ENCODE measurements at places on chromosomes 2 and 18. TPM values are rescaled to one million over a fixed set of nuclear protein-coding genes. Genes with fewer than 3 reads are reported as not detected.

GRCh38 chr2:217725409-217725808 lies 277.4 kb downstream of the TNS1 start:
- DNase-seq = no peak

DNA sequence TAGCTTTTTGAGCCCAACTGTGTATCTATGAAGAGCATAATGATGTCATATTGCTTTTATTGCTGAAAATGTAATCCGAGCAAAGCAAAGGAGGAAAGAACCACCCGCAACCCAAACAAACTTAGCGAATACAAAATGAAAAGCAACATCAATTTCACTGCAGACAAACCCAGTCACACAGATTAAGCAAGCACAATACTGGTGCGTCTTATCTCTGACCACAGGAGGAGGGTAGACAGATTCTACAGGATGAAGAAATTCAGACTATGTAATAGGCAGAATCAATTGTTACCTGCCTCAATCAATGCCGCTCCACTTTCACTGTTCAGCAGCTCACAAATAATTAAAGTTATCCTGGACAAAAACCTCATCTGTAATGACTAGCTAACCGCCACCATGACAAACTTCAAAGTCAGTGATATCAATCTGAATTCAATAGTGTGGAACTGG lies 115.5 kb upstream of the SP3 start:
- no peak for DNase-seq

DNA sequence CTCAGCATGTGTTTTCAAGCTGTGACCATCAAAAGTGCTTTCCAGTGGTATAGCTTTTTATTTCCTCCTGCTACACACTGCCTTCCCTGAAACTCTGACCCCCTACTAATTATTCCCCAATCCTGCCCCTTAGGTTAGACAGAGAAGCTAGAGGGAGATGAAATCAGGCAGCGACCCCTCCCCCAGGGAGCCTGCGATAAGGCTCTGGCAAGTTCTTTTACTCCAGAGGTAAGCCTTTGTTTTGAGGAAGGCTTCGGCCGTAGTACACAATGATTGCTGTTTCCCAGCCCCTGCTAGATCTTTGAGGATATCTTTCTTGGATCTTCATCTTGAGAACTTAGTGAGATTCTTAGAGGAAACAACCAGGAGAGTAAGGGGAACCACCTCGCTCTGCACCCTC lies 33.5 kb upstream of the NOL4 start:
- no peak for DNase-seq

DNA sequence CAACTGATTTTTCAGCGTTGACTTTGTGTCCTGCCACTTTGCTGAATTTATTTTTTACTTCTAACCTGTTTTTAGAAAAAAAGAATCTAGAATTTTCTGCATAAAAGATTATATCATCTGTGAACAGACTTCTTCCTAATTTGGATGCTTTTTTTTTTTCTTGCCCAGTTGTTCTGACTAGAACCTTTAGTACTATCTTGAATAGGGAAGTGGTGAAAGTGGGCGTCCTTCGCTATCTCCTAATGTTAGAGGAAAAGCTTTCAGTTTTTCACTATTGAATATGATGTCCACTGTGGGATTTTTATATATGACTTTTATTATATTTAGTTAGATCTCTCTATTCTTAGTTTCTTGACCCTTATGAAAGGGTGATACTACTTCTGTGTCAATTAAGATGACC lies 25.7 kb upstream of the KCNJ13 start:
- no peak for DNase-seq

Gene CNDP1
- total RNA-seq = not detected

DNA sequence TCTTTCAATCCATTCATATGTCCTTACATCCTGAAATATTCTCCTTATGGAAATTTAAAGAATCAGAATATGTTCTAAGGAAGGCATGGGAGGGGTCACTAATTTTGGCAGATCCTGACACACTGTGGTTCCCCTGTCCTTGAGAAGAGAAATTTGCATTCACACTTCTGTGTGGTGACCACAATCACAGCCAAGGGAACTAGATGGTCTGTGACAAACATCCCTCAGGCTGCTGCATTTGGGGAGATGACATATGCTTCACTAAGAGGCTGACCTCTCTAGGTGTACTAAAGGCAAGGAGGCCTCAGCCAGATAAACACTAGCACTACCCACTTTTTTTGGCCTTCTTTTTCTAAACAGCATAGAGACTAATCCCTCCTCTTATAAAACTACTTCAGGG lies 129.6 kb downstream of the MREG start:
- DNase-seq = no peak

DNA sequence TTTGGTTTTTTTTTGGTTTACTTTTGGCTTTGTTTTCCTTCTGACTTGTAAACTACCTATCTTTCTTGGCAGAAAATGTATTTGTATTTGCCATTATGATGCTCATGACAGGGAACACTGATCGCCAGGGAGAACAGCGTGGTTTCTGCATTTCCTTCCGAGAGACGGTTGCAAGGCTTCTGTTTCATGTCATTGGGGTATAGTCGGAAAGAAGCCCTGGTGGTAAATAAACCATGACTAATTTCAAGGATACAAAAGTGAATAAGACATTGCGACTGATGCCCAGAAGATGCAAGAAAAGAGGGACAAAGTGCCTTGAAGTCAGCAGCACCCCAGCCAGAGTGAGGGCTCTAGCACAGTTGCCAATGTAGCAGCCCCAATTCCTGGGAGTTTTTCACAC lies 4.2 kb upstream of the CAPN14 start:
- no peak for DNase-seq

Gene SRD5A2
- not detected for total RNA-seq

Gene ARHGEF4
- 3.0 TPM for total RNA-seq

GRCh38 chr18:63097178-63097577 lies 222.4 kb downstream of the BCL2 start:
- DNase-seq = no peak

DNA sequence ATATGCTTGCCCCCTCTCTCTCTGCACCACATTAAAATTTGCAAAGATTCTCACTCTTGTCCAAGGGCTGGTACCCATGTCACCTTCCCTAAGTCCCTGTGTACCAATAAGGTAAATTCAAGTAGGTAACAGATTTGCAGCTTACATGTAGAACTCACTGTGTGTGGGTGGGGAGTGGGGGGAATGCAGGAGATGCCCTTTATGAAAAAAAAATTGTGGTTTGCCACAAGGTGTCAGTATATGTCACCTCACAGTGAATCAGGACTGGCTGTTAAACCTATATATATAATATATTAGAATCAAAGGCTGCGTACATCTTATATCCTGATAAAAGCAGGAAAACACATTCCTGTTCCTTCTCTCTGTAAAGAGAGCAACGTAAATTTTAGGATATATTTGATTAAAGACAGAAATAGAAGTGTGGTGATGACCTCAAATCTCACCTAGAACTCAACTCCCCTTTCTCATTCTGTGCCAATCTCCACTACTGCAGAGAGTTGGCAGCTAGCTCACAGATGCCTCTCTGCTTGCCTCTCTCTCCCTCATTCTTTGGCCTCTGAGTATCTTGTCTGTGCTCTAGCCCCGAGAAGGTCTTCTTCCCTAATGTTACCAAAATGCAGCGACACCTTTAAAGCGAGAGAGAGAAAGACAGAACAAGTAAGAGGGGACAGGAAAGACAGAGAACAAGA lies 536 bp downstream of the XDH start:
- no peak for DNase-seq

DNA sequence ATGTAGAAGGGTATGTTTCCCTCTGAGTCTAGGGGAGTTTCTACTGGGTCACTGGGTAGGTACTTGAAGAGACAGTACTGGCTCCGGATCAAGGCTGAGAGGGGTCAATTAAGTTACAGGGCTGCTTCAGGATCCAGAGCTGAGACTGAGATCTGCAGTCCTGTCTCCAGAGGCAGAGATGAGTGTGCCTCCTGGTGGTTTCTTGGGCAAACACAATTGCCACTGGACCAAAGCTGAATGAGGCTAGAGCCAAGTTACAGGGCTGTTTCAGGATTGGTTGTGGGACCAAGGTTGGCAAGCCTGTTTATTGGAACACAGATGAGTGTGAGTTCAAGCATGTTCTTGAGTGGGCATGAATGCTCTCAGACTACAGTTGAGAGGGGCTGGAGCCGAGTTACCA lies 157.9 kb downstream of the ADCYAP1 start:
- DNase-seq = no peak

GRCh38 chr18:56468396-56468795 lies 170.0 kb downstream of the TXNL1 start:
- DNase-seq = no peak

GRCh38 chr2:199364153-199364552 lies 93.6 kb downstream of the SATB2 start:
- no peak for DNase-seq

Gene C1QL2
- not detected for total RNA-seq

GRCh38 chr2:235333076-235333475 lies 160.8 kb upstream of the AGAP1 start:
- no peak for DNase-seq
